ENCODE measurements at places on chromosomes 7 and 10.

DNA sequence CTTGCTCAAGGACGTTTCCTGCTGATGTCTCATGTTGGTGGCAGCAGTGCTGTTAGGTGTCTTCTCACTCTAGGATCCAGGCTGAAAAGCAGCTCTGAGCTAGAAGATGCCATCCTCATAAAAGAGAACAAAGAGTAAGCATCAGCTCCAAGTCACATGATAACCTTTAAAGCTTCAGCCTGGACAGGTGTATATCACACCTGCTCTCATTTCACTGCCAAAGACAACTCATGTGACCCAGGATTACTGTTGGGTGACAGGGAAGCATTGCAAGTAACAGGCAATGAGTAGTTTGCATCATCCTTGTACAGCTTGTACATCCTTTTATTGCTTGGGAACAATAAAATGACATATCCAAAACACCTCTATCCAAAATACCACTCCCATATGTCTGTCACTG, 423.4 kb upstream of the DPP6 start:
- DNase-seq: no peak

GRCh38 chr7:156559001-156559400, 81.6 kb upstream of the RNF32 start:
- DNase-seq: no peak

DNA sequence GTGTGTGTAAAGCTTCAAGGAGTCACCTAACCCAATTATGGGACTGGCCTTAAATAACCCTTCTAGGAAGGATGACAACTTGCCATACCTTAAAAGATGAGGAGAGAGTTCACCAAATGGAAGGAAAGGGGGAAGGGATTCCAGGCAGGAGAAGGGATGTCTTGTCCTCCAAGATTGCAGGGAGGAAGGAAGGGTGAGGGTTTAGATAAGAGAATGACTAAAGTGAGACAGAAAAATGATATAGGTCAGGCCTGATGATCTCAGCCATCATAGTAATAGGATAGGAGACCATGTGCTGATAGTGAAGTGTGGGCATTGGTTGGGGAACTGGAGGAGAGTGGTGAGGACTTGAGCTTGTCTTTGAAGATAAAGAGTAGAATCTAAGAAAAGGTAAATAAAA, 7.7 kb upstream of the TMEM26 start:
- no peak for DNase-seq

DNA sequence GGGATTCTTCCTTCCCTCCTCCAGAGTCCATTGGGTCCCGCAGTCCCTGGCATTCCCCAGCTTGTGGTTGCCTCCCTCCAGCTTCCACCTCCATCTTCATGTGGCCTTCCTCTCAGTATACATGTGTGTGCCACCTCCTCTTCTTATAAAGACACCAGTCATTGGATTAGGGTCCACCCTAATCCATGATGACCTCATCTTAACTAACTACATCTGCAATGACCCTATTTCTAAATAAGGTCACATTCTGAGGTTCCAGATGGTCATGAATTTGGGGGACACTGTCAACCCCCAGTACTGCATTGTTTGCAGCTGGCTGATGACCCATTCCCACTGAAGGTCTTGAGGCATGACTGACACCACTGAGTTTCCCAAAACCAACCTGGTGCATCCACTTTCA, 99.0 kb downstream of the PTPRE start:
- DNase-seq: no peak

DNA sequence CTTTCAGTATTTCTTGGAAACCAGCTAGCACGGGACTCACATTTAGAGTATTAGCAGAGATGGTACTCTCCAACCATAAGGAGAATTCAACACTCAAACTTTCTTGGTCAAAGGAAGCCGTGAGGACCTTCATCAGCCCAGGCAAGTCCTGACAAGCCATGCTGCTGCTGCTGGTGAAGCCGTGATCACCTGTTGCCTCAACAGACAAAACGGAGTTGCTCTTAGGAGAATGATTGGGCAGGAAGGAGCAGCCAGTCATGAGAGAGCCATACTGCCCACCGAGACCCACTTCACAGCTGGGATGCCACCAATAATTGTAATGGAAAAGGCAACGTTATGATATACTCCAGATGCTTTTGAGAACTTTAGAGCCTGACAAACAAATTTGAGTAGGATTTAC, 60.8 kb upstream of the PLPP4 start:
- DNase-seq: no peak

DNA sequence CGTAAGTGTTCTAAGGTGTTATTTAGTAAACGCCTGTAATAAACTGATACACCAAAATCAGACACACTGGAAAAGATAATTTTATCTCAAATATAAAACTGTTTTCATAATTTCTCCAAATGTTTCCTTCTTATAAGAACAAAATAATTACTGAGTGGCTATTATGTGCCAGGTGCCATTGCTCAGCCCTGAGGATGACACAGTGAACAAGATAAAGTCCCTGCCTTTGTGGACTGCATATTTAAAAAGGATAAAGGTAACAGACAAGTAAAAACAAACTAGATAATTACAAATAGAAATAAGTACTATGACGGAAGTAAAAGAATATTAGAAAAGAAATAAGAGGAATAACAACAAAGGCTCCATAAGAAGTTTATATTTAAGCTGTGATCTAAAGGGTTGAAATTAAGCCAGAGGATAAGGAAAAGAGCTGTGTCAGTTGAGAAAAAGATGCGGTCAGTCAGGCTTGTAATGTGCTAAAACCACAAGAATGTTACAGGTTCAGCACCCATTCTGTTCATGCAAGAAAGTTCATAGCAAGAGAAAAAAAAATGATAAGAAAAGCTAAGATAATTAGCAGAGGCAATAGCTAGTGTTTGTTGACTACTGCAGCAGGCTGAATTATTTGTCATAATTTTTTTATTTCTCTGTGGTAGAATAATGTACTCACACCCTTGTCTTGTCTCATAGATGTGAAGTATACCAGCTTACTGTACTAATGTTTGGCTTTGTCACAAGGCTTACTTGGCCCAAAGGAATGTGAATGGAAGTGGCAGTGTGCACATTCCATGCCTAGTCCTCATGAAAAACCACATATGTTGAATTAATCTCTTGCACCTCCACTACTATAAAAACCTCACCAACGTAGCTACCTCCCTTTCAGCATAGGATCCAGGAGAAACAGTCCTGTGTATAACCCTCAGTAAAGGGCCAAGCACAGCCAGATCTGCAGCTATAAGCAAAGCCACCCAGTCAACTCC, 75.1 kb downstream of the CRPPA start:
- no peak for DNase-seq

Measured in activated CD4-positive, CD25-positive, alpha-beta regulatory T cell treated with anti-CD3 and anti-CD28 coated beads, Interleukin-2, amount 50 U/mL, for 16 hours (primary cell).